OCI-M1 (cell line): ENCODE measurements at places on chromosomes 1 and 21.

DNA sequence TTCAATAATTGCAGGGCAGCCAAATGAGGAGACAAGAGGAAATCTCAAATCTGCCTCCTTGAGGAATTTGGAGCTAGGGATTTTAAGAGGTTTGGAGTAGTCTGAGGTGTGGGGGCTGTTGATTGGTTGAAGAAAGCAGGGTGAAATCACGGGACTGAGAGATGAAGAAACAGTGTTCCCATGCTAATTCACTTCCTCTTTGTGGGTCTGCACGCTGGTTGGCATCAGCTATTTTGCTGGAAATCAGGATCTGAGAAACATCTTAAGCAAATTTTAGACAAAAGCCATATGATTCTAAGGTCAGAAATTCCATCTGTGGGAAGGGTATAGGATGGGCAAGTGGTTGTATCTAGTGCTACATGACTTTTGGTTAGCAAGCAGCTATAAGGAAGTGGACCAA lies 107.1 kb upstream of the PAXBP1 start:
- no peak for DNase-seq

- DNase-seq: no peak
Measured at GRCh38 chr1:154937988-154938386, 1.5 kb upstream of the PMVK start.

GRCh38 chr21:45277101-45278045 lies 10.3 kb downstream of the POFUT2 start:
- no peak for DNase-seq

- peak; percentile 89 for DNase-seq
Measured at GRCh38 chr1:119613769-119614720, 34.0 kb downstream of the ZNF697 start.

- no peak for DNase-seq
Measured at GRCh38 chr1:151619489-151620093, 7.7 kb downstream of the SNX27 start.

DNA sequence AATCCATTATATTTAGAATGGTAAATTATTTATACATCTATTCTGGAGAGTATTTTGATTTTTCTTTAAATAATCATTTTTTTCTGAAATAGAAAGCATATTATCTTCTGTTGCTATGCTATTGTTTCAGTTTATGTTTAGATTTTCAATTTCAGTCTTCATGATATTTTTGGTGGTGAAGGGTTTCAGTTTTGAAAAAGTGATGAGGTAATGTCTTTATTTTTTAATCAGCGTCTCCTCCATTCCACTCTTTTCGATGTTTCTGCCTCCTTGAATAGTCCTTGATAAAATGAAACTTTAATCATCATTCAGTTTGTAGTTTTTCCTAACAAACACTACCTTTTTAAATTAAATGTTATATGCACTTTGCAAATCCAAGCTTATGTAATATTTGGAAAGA lies 428.6 kb downstream of the PTPRC start:
- peak; percentile 29 for DNase-seq
